Right ventricle myocardium superior (tissue), 1 donor: ENCODE measurements at places on chromosomes 4 and X. TPM values are rescaled to one million over a fixed set of nuclear protein-coding genes. Genes with fewer than 3 reads are reported as not detected.

The MSANTD1 gene
- total RNA-seq = 0.54 TPM

The TMEM31 gene
- total RNA-seq = not detected

GRCh38 chr4:39441593-39441992 lies 17.1 kb downstream of the RPL9 start:
- no peak for DNase-seq

DNA sequence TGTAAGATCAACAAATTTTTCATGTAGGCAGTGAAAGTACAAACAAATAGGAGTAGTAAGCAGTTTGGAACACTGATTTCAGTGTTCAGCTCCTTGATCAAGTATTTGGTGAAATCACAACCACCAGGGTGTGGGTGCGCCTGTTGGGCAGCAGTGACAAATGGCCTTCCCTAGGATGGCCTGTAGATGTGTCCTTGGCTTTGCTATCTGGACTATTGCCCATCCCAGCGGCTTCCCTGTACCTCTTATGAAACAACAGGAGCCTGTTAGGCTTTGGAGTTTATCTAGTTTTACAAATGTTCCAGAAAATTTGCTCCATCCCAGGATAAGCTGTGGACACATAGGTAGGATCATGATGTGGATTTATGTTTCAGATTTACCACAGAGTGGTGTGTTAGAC lies 216.8 kb upstream of the FAT1 start:
- no peak for DNase-seq
